ENCODE measurements at places on chromosomes 6 and 20.

DNA sequence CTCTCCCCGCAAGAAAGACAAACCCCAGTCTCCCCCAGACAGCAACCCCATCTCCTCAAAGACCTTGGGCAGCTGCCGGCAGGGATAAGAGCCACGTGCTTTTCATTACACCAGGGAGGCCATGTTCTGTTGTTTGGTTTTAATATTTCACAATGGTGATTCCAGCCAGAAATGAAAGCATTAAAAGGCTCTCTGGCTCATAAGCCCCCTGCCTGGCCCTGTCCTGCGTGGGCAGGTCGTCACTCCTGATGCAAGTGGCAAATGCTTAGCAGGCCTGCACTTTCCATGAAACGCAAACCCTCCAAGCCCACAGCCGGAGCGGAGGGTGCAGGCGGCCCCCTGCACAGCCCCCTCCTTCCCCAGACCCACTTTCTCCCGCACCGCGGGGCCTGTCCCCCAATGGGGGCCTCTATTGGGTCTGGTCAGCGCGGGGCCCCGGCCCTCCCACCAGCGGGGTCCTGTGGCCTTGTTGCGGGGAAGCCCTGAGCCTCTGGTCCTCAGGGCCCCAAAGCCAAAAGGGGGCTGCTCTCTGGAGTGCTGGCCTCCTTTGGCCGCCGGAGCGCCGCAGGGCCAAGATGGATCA is 77.2 kb downstream of the TMEM242 start:
- DNase-seq, result no peak

DNA sequence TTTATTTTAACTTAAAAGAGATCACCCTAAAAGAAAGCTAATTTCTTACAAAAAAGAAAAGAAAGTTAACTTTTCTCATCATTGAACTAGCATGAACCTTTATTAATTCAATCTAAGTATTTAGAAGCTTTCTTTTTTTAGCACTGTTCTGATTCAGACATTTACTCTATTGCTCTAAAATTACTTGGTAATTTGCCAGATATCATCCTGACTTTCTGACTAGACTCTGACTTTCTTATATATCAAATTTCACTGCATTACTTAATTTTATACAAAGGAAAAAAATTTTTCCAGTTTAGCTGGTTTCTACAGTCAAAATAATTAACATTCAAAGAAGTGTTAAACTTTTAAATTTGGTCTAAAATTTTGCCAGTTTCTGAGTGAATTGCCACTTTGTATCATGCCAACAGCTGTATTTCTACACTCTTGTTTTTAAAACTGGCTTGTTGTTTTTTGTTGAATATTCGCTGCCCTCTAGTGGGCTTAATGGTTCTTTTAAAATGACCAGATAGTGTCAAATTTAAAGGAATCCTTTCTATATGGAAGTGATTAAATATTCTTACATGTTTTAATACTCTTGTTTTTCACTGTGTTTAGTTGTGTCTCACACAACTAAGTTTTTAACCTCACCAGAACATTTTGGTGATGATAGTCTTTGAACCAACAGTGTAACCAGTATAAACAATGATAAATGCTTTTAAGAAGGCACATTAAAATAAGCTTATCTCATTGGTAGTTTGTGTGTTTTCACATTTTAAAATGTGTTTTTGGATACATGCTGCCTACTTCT is 102.0 kb downstream of the POPDC3 start:
- no peak for DNase-seq

DNA sequence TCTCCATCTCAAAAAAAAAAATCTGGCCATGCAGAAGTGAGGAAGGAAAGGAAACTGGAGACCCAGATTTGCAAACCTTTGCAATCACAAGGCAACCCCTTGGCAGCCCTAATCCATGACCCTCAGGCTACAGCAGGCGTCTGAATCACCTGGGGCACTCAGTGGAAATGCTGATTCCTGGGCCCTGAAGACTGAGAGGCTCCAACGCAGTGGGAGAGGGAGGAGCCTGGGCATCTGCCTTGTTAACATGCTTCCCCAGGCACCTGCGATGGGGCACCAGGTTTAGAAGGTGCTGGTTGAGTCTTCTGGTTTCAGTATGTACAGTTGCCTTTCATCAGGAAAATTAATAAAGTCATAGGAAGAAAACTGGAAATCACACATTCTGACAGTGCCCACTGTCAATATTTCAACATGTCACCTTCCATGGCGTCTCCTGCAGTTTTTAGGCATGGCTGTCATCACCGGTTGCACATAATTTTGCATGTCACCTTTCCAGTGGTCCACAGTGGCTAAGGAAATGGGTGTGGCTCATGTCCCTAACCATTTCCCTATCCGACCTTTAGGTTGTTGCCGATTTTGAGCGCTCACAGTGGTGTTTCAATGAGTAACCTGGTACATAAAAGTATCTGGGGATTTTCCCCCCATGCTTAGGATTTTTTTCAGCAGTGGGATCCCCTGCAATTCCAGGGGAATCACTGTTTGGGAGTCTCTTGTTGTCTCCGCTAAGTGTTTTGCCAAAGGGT is 56.9 kb downstream of the PREX1 start:
- no peak for DNase-seq

DNA sequence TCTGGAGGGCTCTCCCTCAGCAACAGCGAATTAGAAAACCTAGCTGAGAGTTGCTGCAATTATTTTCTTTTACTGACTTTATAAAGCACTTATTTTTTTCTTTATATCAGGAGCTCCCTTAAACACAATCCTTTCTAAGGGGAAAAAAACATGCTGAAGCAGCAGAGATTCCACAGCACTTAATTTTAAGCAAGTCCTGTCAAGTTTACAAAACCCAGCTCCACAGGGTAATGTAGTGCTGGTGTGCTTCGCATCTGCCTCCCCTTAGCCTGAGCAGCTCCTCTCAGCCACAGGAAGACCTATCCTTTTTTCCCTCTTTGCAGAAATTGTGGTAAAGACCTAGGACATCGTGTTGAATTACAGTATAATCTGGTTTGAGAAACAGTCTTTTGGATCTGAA is 208.1 kb upstream of the SYNDIG1 start:
- no peak for DNase-seq

DNA sequence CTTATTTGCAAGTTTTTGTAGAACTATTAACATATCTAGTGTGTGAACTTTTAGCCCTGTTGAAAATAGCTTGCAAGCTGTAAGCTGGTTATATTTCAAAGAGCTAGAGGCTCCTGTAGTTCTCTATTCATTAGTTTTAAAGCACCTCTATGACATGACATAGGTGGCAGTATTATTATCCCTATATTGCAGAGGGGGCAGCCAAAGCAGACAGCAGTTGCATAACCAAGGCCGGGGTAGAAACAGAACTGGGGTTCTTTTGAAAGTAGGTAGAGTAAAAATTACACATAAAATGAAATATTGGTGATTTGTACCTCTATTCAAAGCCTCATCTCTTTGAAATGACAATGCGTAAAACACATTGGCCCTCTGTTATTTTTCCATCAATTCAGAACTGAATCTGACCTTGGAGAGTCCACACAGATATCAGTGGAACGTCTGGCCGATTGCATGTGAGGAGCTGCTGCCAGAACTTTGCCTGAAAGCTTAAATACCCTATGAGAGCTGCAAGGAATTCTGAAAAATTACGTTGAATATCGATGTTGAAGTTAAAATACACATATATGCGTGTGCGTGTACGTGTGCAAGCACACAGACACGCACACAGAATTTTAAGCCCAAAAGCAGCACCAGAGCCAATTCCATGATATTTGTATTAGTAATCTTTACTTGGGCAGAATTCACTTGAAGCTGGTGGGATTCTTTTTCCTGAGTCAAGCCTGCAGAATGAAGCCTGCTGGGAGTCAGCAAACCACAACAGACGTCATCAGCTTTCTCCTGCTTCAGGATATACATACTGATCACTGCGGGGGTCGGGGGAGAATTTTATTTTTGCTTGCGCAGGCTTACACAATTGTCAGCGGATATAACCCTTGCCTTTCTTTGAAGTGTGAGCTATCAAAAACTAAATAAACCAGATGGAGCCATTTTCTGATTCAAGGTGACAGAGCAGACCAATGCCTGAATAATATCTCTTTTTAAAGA is 163.2 kb downstream of the PDE7B start:
- no peak for DNase-seq

DNA sequence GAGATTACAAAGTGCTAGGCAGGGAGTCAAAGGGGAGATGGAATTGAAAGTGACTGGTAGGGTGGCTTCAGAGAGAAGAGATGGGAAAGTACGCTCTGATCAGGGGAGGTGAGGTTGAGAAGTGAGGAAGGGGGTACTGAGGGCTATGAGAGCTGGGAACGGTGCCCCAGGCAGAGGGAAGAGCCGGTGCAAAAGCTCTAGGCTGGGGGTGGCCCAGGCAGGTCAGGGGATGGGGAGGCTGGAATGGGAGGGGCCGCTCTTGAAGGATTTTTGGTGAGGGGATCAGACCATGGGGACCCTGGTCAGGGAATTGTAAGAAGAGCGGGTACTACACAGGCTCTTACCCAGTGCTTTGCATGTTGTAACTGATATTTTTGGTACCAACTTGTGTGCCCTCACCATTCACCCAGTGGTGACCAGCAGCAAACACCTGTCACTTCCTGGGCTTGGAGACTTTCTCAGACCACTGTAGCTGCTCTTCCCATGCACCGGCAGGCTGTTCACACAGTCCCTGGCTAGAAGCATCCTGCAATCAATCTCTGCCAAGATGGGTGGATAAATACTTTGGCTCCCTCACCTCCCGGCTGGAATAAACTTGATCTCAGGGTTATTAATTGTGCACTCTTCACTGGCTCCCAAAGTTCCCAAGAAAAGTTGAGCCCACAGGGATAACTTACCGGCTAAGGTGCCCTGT is 24.0 kb downstream of the PCK1 start:
- DNase-seq, result no peak

- no peak for DNase-seq
Observed at GRCh38 chr20:22597303-22597702, 12.9 kb upstream of the FOXA2 start.

DNA sequence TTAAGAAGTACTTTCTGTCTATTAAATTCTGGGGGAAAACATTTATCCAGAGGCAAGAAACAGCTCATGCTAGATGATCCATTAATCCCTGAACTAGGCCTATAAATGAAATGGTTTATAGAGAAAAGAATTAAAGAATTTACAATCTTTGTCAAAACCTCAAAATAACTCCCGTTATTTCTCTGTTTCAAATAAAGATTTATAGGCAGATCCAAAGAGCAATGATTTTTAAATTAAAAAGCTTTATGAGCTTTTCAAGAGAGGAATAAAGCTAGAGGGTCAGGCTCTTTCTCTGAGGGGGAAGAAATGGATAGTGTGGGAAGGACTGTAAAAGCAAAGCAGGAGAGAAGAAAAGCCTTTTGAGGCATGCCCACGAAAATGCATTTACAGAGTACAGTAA is 82.5 kb upstream of the OGFRL1 start:
- DNase-seq, result no peak

DNA sequence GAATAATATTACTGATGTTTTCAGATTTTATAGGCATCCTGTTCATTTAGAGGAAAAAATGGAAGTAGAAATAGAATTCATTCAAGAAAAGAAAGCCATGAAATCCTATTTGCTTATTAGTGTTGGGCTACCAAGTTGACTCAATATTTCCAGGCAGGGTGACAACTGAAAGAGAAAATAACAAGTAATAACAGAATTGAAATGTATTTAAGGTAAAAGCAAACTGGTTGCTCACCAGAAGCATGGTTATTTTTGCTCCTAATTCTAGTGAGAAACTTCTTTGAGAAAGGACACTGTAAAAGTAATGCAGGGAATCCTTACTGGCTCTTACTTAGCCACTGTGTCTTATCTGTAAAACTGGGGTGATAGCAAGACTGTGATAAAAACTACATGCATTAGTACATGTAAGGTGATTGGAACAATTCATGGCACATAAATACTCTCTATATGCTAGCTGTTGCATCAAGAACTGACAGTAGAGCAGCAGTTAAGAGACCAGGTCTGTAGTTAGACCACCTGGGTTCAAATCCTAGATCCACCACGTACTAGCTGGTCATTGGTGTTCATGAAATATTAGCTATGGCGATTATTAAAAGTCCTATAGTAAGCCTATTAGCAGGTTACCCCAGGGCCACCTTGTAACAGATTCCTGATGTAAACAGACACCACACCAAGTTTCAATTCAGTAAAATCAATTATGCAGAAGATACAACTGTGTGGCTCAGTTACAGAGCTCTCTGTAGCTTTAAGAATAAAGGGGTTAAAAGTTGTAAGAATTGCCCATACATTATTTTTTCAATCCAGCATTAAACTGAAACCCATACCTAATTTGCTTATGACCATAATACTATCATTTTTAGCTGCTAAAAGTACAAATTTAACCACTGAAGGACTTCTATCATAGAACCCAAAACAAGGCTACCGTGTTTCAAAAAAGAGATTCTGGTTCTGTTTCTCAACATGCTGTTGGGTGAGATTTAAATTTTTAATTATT is 159.2 kb upstream of the COL21A1 start:
- DNase-seq, result no peak

GRCh38 chr6:144715344-144715743 is 430.2 kb downstream of the UTRN start:
- no peak for DNase-seq

DNA sequence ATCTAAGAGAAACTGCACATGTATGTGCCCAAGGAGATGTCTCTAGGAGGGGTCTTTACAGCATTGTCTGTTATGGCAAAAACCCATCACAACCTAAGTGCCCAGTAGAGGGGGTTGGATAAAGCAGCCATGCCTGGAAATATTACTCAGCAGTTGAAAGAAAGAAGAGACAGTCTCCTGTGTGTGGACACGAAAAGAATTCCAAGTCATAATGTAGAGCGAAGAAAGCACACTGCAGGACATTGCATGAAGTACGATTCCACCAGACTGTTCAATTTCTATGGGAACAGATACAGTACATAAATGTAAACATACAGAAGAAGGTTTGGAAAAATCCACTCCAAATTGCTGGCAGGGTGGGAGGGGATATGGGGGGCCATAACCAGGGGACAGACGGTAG is 7.3 kb upstream of the TGM2 start:
- no peak for DNase-seq

Data from mucosa of gallbladder (tissue), 1 donor.